ENCODE measurements at places on chromosomes 7 and 10. TPM values are rescaled to one million over a fixed set of nuclear protein-coding genes. Genes with fewer than 3 reads are reported as not detected.
A peak's percentile ranks its signal among the peaks of the same experiment; 100 is the strongest.

- peak; percentile 18 for DNase-seq
Measured at GRCh38 chr7:31734456-31734855, 47.4 kb downstream of the PPP1R17 start.

GRCh38 chr7:16409777-16410176 lies 11.6 kb downstream of the CRPPA start:
- DNase-seq = no peak

- DNase-seq = no peak
Measured at GRCh38 chr7:118158766-118159165, 25.2 kb upstream of the LSM8 start.

DNA sequence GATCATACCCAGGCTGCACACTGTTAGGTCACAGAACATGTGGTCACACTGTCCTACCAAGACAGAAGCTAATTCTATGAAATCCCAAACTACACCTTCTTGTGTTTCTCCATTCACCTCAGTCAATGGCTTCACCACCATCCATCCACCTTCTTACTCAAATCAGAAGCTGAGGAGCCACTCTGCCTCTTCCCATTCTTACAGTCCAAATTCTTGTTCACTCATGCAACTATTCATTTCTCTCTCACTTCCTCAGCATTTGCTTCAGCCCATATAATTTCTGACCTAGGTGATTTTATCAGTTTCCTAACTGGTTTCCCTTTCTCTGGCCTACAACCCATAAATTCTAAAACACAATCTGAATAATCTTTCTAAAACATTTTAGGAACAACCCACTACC lies 229.2 kb downstream of the LRRN3 start:
- no peak for DNase-seq

GRCh38 chr10:33483816-33484190 lies 149.3 kb upstream of the NRP1 start:
- no peak for DNase-seq

- DNase-seq = no peak
Measured at GRCh38 chr7:109639561-109639960, 1069.9 kb downstream of the DNAJB9 start.

DNA sequence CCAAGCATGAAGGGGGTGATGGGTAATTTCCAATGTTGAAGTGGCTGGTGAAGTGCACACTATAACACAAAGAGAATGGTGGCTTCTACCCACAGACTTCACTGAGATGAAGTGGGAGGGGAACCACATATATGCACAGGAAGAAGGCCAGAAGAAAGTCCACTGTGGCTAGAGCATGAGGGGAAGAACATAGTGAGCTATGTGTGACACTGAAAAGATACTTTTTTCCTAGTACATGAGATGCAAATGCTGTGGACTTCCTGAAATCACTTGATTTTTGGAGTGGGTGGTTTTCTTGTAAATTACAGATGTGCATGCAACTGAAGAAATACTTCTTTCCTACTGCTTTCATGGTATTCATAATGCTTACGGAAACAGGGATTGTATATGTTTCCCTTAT lies 115.6 kb upstream of the PHYHIPL start:
- DNase-seq = no peak

DNA sequence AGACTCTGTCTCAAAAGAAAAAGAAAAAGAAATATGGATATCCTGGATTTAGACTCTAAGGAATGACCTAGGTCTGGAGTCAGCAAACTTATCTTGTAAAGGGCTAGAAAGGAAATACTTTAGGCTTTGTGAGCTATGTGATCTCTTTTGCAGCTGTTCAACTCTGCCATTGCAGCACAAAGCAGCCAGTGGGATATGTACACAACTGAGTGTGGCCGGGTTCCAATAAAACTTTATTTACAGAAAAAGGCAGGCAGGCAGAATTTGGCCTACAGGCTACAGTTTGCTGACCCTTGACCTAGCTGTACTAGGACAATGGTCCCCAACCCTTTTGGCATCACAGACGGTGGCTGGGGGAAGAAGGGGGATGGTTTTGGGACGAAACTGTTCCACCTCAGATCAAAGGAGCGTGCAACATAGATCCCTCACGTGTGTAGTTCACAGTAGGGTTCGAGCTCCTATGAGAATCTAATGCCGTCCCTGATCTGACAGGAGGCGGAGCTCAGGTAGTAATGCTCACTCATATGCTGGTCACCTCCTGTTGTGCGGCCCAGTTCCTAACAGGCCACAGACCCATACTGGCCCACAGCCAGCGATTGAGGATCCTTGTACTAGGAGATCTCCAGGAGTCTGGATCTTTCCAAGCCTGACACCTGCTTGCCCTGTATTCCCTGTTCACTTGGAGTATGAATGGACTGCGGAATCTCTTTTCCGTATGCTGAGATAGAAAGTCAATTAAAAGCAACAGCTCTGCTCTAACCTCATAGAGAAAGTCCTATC lies 63.0 kb downstream of the CUL1 start:
- no peak for DNase-seq

DNA sequence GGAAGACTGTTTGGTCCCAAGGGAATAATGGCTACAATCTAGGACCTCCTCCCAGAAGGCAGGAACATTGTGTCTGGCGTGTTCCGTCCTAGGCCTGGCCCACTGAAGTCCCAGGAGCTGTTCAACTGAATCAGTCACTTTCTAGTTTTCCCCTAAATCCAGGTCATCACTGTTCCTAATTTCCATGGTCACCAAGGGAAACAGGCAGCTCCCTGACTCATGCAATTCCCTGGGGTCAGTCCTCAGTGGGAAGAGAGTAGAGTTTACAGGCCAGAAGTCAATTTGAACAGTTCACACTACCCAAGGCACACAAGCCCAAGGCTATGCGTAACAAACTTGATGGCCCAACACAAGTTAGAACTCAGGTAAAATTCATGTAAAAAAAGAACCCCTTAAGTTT lies 44.0 kb downstream of the CREB3L2 start:
- no peak for DNase-seq

DNA sequence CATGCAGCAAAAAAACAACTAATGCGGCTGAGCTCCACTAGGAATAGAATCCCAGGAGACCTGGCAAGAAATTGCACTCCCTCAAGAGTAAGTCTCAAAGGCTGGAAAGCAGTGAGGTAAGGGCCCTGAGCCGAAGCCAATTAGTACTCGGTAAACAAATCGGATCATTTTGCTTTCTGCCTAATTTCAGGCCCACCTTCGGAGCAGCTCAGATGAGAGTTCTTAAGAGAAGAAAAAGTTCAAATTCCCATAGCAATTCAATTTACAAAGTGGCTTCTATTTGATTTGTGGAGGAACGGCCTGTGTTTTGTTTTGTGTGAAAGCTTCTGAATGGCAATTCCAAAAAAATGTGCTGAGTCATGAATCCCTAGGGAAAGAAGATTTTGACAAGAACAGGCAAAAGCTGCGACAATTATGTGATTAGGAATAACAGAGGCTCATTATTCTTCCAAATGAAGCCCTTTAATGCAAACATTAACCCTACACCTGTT lies 60.9 kb downstream of the SLC16A9 start:
- DNase-seq = no peak

DNA sequence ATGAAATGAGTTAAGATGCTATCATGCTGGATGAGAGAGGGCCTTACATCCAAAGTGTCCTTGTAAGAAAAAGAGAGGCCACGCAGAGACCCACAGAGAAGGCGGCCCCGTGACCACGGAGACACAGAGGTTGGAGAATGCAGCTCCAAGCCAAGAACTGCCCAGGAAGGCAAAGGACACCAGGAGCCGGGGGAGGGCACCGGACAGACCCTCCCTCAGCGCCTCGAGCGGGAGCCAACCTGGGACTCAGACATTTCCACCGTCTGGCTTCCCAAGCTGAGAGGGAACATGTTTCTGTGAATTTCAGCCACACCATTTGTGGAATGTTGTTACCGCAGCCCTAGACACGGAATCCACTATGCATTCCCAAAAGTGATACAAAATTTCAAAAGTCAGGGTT lies 22.9 kb downstream of the TCERG1L start:
- no peak for DNase-seq

- DNase-seq = no peak
Measured at GRCh38 chr7:98224701-98225181, 13.5 kb downstream of the BHLHA15 start.

GRCh38 chr10:95391164-95391563 lies 100.4 kb upstream of the PDLIM1 start:
- no peak for DNase-seq

GRCh38 chr10:28715757-28716156 lies 38.4 kb downstream of the BAMBI start:
- no peak for DNase-seq

DNA sequence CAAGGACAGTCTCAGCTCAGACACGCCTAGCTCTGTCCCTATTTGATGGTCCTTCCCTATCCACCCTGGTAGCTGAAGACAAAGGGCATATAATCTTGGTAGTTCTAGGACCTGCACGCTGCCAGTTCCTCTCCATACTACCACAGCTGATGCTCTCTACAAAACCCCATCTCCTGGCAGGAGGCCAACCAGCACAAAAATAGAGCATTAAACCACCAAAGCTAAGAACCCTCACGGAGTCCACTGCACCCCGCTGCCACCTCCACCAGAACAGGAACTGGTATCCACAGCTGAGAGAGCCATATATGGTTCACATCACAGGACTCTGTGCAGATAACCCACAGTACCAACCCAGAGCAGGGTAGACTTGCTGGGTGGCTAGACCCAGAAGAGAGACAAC lies 299.4 kb downstream of the LRRTM3 start:
- DNase-seq = no peak

- DNase-seq = no peak
Measured at GRCh38 chr7:41046221-41046761, 656.6 kb downstream of the INHBA start.

- DNase-seq = no peak
Measured at GRCh38 chr7:128672927-128673517, 930 bp downstream of the GARIN1A start.

PRSS37 gene
- total RNA-seq = not detected

UNCX gene
- total RNA-seq = not detected

LIPJ gene
- total RNA-seq = not detected

CYP26A1 gene
- not detected for total RNA-seq

STK17A gene
- 6.5 TPM for total RNA-seq

ARHGEF5 gene
- total RNA-seq = 141 TPM

EGR2 gene
- 23.6 TPM for total RNA-seq
